ENCODE measurements at places on chromosomes 6 and 20.

GRCh38 chr20:33914919-33915318, 78.8 kb upstream of the RALY start:
- H3K27ac ChIP-seq = no peak overlapping the region
- H3K4me1 ChIP-seq = peaks cover 4% of the 10 kb centered on the region
- H3K36me3 ChIP-seq = no peaks in the 10 kb centered on the region

- peaks cover 8% of the 10 kb centered on the region for H3K4me1 ChIP-seq
- H3K27me3 ChIP-seq = no peaks in the 10 kb centered on the region
- no peaks in the 10 kb centered on the region for H3K36me3 ChIP-seq
Measured at GRCh38 chr20:50496773-50497385, 13.3 kb upstream of the PTPN1 start.

DNA sequence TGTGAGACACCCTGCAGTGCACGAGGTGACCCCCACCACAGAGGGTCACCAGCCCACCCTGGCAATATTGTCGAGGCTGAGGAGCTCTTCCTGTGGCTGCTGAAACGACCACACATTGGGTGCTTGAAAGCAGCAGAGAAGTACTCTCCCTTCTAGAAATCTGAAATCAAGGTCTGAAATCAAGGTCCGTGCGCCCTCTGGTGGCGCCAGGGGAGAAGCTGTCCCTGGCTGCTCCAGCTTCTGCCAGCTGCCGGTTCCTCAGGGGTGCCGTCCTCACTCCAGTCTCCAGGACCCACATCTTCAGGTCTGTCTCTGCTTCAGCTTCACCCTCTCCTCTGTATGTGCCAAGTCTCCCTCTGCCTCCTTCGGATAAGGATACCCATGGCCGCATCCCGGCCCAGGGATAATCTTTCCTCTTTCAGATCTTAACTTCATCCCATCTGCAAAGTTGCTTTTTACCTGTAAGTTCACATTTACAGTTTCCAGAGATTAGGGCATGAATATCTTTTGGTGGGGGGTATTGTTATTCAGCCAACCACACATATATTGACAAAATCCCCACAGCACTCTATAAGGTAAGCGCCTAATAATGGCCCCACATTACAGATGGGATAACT, 108.3 kb upstream of the PHACTR3 start:
- H3K27ac ChIP-seq = no peak overlapping the region
- no peak overlapping the region for H3K4me3 ChIP-seq
- DNase-seq = peak; percentile 50
- no peaks in the 10 kb centered on the region for H3K4me1 ChIP-seq
- no peaks in the 10 kb centered on the region for H3K36me3 ChIP-seq

DNA sequence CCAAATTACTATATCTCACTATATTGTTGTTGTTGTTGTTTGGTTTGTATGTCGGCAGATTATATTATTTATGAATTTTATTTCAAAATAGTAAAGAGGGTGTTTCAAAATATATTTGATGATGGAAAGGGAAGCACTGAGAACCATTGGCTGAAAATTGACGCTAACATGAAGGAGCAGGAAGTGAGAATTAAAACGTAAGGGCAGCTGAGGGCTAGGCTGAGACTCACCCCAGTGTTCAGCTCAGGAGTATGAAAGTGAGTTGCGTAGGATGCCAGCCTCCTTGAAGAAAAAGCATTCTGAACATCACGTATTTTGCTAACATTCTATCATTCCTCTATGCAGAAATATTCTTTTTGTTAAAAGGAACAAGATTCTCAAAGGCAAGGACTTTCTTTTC, 10.7 kb upstream of the IPCEF1 start:
- H3K4me1 ChIP-seq = peaks cover 3% of the 10 kb centered on the region
- H3K36me3 ChIP-seq = no peaks in the 10 kb centered on the region
- no peak for DNase-seq
- H3K27ac ChIP-seq = no peak overlapping the region
- peaks cover 2% of the 10 kb centered on the region for H3K27me3 ChIP-seq

DNA sequence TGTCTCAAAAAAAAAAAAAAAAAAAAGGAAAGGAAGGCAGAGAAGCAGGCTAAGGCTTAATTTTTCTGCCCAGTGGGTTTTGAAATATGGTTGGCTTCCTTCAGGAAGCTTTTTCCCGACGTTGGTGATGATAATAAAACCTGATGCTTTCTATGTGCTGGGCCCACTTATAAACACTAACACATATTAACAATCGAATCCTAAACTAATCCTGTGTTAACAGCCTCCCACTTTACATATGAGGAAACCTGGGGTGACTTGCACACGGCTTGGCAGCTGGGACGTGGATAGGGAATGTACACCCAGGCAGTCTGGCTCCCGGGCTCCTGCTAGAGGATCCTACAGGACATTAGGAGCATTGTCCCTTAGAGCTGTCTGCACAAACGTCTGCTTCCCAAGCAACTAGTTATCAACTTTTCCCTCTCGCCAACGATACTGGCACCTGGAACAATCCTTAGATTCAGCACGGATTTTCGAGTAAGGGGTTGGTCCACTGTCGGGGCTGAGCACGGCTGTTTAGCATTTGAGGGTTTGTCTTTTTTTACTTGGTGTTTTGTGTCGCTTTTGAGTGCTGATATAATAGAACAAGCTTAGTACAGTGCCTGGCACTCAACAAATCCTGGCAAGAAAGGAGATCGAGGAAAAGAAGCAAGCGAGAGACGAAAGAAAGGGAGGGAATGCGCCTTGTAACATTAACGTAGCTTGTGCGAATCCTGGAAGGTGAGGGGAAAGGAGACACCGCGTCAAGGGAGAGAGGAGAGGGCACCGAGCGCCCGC, 622 bp upstream of the KIZ start:
- no peaks in the 10 kb centered on the region for H3K36me3 ChIP-seq
- H3K4me1 ChIP-seq = peaks cover 28% of the 10 kb centered on the region
- peak overlapping the region; percentile 97 for H3K4me3 ChIP-seq
- peaks cover 6% of the 10 kb centered on the region for H3K27me3 ChIP-seq
- H3K27ac ChIP-seq = peak overlapping the region; percentile 92
- DNase-seq = no peak

DNA sequence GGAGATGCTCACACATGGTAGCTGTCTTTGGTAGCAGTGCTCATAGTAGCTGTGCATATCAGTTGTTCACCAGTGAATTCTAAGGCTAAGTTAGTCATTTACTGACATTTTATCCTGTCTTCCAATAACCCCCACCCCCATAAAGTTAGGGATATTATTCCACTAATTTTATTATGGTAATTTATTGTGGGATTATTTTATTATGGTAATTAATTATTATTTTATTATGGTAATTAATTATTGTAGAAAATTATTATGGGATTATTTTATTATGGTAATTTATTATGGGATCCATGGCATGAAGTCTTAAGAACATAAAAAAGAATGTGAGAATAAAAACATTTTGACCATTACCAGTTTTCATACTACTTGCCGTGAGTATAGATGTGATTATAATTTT, 406.5 kb downstream of the LAMA2 start:
- H3K36me3 ChIP-seq = peaks cover 5% of the 10 kb centered on the region
- no peaks in the 10 kb centered on the region for H3K27me3 ChIP-seq
- no peak for DNase-seq

- peaks cover 20% of the 10 kb centered on the region for H3K27me3 ChIP-seq
- H3K27ac ChIP-seq = no peak within 1 kb of the TSS
- peaks cover 12% of the 10 kb centered on the region for H3K4me1 ChIP-seq
- no peaks in the 10 kb centered on the region for H3K36me3 ChIP-seq
Measured at GRCh38 chr20:64106981-64107735, at the start of gene NPBWR2. NPBWR2 (minus strand) TSS chr20:64107565; CDS start chr20:64106831, 734 bp downstream.

DNA sequence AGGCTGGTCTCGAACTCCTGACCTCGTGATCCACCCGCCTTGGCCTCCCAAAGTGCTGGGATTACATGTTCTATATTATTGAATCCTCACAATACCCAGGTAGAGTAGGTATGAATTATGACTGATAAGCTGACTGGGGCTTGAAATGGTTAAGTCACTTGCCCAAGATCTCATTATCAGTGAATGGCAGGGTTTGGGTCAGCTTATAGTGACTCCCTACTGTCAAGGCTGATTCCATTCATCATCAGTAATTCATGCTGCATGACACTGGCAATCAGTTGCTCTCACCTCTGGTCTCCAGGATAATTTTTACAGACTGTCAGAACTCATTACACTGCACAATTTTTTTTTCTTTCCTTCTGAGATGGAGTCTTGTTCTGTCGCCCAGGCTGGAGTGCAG, 127.6 kb downstream of the KIF13A start:
- peaks cover 2% of the 10 kb centered on the region for H3K36me3 ChIP-seq
- H3K4me1 ChIP-seq = no peaks in the 10 kb centered on the region
- DNase-seq = no peak
- peaks cover 23% of the 10 kb centered on the region for H3K27me3 ChIP-seq

DNA sequence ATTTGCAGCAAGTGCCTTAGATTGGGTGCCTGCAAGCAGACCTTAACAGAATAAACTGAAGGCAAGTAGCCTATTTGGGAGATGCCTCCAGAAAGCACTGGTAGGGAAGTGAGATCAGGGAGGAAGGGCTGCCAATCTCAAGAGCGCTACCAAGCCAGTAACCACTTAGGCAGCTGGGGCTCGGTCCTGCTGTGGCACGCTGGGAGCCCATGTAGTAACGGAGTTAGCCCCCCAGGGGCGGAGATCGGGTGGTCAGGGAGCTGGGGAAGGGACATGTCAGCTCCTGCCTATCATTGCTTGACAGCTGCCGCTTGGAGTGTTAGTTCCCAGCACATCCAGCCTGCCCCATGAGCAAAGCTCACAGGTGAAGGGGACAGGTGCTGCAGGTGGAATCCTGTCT, 127.0 kb downstream of the CEBPB start:
- no peak overlapping the region for H3K27ac ChIP-seq
- peaks cover 5% of the 10 kb centered on the region for H3K4me1 ChIP-seq
- H3K36me3 ChIP-seq = peaks cover 2% of the 10 kb centered on the region
- no peak for DNase-seq
- peaks cover 72% of the 10 kb centered on the region for H3K27me3 ChIP-seq

DNA sequence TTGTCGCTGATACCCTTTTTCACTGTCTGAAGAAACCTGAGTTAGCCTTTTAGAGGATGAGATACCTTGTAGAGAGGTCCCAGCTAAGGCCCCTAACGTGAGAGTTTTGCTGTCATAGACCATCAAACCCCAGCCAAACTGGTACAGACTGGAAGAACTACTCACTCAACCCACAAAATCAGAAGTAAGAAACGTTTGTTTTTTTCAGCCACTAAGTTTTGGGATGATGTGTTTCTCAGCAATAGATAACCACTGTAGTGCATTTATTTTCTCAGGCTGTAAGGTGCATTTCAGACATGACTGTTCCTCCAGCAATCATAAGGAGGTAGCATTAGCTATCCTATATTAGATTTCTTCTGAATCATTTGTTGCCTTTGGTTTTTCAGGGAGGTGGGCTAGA, 407.3 kb upstream of the FLRT3 start:
- no peak for DNase-seq
- no peak overlapping the region for H3K27ac ChIP-seq
- no peaks in the 10 kb centered on the region for H3K36me3 ChIP-seq
- H3K4me1 ChIP-seq = no peaks in the 10 kb centered on the region

GRCh38 chr6:36656441-36656840, 22.1 kb upstream of the CDKN1A start:
- no peak overlapping the region for H3K4me3 ChIP-seq
- no peak overlapping the region for H3K27ac ChIP-seq
- H3K4me1 ChIP-seq = no peaks in the 10 kb centered on the region
- peaks cover 3% of the 10 kb centered on the region for H3K36me3 ChIP-seq

GRCh38 chr20:59729506-59729905, 125.2 kb downstream of the PHACTR3 start:
- no peaks in the 10 kb centered on the region for H3K4me1 ChIP-seq
- no peak overlapping the region for H3K4me3 ChIP-seq
- H3K36me3 ChIP-seq = no peaks in the 10 kb centered on the region

DNA sequence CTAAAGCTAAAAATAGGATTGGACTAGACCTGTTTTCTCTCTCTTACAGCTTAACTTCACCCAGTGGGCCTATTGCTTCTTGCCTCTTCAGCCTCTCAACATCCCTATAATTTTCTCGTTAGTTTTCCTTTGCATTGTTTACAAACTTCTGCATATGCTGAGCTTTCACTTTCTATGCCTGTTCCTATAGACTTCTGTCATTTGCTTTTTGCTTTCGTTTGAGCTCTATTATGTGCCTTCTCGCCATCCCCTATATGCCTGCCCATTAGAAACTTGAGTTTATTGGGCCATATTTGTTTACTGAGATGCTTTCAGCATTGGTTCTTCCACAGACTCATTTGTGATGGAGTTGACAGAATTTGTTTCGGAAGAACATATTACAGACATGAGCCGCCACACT, 40.9 kb downstream of the NCOA7 start:
- H3K27ac ChIP-seq = peak overlapping the region; percentile 92
- no peak for DNase-seq
- H3K36me3 ChIP-seq = peaks cover 4% of the 10 kb centered on the region
- H3K27me3 ChIP-seq = no peaks in the 10 kb centered on the region

- peaks cover 28% of the 10 kb centered on the region for H3K27me3 ChIP-seq
- H3K4me3 ChIP-seq = peak overlapping the region; percentile 31
- DNase-seq = peak; percentile 42
- no peaks in the 10 kb centered on the region for H3K36me3 ChIP-seq
Measured at GRCh38 chr6:148144917-148145521, 197.6 kb upstream of the SASH1 start.

- no peaks in the 10 kb centered on the region for H3K27me3 ChIP-seq
- DNase-seq = no peak
- peaks cover 23% of the 10 kb centered on the region for H3K4me1 ChIP-seq
- no peak overlapping the region for H3K27ac ChIP-seq
- no peaks in the 10 kb centered on the region for H3K36me3 ChIP-seq
Measured at GRCh38 chr20:48932375-48932941, 10.9 kb downstream of the ARFGEF2 start.

GRCh38 chr20:11153819-11154218, 480.0 kb upstream of the JAG1 start:
- no peaks in the 10 kb centered on the region for H3K4me1 ChIP-seq
- no peaks in the 10 kb centered on the region for H3K27me3 ChIP-seq
- no peak for DNase-seq
- no peak overlapping the region for H3K4me3 ChIP-seq
- H3K36me3 ChIP-seq = no peaks in the 10 kb centered on the region
- no peak overlapping the region for H3K27ac ChIP-seq

DNA sequence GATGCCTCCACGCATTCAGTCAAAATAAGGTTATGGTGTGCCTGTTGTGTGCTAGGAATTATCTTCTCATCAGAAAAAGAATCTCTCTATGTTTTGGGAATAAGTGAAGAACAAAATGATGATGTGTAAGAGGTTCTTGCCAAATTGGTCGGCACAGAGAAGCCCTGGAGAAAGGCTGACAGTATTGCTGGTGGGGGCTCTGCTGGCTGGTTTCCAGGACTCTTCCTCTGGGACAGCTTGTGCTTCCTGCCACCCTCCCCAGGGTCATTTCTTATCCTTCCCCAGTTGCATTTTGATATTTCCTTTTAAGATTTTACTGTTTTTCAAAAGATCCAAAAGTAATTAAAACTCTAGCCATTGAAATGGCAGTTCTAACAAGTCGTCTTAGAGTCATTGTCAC, 22.1 kb downstream of the CST4 start:
- no peak for DNase-seq
- no peak overlapping the region for H3K4me3 ChIP-seq
- H3K27ac ChIP-seq = no peak overlapping the region
- H3K36me3 ChIP-seq = no peaks in the 10 kb centered on the region
- H3K27me3 ChIP-seq = no peaks in the 10 kb centered on the region

All from T-helper 17 cell (primary cell).